LHCN-M2 (cell line): ENCODE measurements at places on chromosomes 3 and 15.

DNA sequence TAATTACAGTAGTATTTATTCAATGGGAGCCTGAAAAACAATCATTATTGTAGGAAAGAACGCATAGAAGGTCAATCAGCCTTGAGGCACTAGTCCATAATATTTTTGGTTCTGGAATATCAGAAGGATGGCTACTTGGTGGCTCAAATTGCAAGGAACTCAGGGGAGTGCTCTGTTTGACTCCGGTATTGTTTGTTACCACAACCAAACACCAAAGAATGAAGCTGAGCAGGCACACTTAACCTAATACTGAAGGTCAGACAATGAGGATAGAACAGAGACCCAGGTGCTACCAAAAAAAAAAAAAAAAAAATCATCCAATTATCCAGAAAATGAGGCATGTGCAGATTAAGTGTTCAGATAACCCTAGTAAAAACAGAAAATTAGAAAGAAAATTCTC, 11.1 kb upstream of the SATB1 start:
- DNase-seq = no peak

GRCh38 chr3:64179860-64180259, 45.4 kb downstream of the PRICKLE2 start:
- DNase-seq = no peak

- no peak for DNase-seq
Measured at GRCh38 chr15:61892140-61892539, 168.1 kb downstream of the VPS13C start.

DNA sequence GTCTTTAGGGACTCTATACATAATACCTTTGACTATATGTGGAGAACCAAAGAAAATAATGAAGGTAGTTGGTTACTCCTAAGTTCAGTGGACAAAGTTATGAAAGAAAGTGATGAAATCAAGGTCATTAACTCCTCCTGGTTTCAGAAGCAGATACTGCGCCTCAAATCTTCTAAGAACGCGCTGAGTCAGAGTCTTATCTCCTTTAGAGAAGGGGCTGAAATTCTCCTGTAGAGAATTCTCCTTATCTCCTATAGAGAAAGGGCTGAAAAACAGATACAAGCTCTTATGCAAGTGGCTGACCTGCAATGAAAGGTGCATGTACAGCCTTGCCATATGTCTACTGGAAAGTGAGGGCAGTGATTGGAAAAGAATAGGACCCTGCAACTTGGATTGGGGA, 824.2 kb downstream of the NSUN3 start:
- DNase-seq = no peak
